ENCODE measurements at places on chromosomes 6 and 20.

GRCh38 chr6:13524801-13525508, 37.6 kb upstream of the GFOD1 start:
- peaks cover 2% of the 10 kb centered on the region for H3K27me3 ChIP-seq
- no peaks in the 10 kb centered on the region for H3K36me3 ChIP-seq
- no peak for DNase-seq
- H3K4me1 ChIP-seq = peaks cover 5% of the 10 kb centered on the region
- H3K27ac ChIP-seq = no peak overlapping the region

DNA sequence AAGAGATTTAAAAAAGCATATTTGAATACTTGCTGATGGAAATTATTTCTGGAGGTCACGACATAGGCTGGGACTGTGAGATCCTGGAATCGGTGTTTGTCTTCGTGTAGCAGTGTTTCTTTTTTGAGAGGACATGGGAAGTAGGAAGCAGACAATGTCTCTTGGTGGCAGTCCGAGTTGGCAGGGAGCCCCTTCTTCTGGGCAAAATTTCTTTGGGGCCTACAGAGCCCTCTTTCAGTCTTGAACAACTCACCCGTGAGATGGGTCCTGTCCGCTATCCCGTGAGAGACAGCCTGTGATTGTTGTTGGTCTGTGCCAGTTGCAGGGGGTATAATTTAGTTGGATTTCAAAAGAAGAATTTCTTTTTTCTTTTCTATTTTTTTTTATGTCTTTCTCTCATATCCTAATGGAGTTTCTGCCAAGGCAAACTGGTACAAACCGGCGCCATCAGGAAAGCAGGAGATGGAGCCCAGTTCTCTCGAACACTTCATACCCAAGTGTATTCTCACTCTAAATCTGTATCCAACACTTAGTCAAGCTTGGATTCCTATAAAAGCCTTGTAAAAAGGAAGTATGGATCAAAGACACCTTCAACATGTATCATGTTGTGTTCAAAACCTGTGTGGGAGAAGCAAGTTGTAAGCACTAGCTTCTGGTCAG, 785.1 kb downstream of the MAFB start:
- H3K27ac ChIP-seq = no peak overlapping the region
- H3K4me1 ChIP-seq = no peaks in the 10 kb centered on the region
- H3K4me3 ChIP-seq = no peak overlapping the region

DNA sequence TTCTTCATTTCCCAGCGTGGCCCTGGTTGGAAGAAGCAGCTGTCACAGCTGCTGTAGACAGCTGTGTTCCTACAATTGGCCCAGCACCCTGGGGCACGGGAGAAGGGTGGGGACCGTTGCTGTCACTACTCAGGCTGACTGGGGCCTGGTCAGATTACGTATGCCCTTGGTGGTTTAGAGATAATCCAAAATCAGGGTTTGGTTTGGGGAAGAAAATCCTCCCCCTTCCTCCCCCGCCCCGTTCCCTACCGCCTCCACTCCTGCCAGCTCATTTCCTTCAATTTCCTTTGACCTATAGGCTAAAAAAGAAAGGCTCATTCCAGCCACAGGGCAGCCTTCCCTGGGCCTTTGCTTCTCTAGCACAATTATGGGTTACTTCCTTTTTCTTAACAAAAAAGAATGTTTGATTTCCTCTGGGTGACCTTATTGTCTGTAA, 292.7 kb downstream of the ESR1 start:
- no peaks in the 10 kb centered on the region for H3K36me3 ChIP-seq
- no peak overlapping the region for H3K4me3 ChIP-seq
- DNase-seq = no peak
- no peaks in the 10 kb centered on the region for H3K4me1 ChIP-seq
- H3K27ac ChIP-seq = no peak overlapping the region

GRCh38 chr20:19940988-19941460, 76.1 kb upstream of the NAA20 start:
- no peak for DNase-seq
- H3K4me1 ChIP-seq = peaks cover 12% of the 10 kb centered on the region
- H3K27me3 ChIP-seq = peaks cover 30% of the 10 kb centered on the region
- no peak overlapping the region for H3K4me3 ChIP-seq
- no peak overlapping the region for H3K27ac ChIP-seq

DNA sequence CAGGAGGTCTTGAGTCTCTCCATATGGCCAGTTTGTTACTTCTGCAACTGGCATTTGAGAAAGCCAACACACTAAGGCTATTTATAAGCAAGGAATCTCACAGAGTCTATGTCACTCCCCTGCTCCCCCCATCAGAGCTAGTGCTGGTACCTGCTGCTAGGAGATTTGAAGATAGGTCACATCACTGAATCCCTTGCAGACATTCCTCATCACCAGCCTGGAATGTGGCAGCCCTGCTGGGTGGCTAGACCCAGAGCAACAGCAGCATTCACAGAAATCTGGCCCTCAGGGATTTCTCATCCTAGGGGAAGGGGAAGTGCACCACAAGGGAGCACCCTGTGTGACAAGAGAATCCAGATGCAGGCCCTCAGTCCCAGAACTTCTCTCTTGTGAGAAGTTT, 672.1 kb downstream of the HACE1 start:
- no peaks in the 10 kb centered on the region for H3K27me3 ChIP-seq
- DNase-seq = no peak
- H3K4me1 ChIP-seq = no peaks in the 10 kb centered on the region
- no peak overlapping the region for H3K27ac ChIP-seq
- no peak overlapping the region for H3K4me3 ChIP-seq

DNA sequence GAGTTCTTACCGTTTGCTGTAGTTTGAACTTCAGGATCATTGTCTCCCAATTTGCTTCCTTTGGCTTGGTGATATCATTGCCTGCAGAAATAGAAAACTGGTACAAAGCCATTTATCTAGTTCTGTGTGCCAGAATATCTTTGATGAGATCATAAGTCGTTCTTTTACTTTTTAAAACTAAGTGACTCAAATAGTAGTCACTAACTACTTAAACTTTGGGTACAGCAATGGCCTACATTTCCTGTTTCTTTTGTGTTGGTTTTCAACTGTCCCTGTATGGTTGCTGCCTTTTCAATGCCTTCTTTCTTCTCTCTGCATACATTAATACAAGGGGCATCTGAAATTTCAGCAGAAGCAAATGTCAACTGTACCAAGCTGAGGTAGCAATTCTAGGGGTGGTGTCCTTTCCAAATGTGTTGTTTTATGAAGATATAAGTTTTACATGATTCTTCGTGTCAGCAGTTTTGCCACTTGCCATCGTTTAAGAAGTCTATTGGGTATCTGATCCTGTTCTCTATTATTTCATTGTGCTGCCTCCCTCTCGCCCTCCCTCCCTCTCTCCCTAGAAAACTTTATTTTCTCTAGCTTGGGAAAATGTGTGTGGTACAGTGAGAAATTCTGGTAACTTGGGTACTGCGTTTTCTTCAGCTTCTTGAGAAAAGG, 238.5 kb downstream of the FARS2 start:
- H3K4me3 ChIP-seq = no peak overlapping the region
- H3K36me3 ChIP-seq = no peaks in the 10 kb centered on the region

GRCh38 chr20:63056236-63057170, 49.7 kb upstream of the BHLHE23 start:
- H3K4me3 ChIP-seq = no peak overlapping the region
- peaks cover 78% of the 10 kb centered on the region for H3K27me3 ChIP-seq
- H3K36me3 ChIP-seq = no peaks in the 10 kb centered on the region
- no peak overlapping the region for H3K27ac ChIP-seq

- H3K36me3 ChIP-seq = no peaks in the 10 kb centered on the region
- no peak for DNase-seq
- H3K4me1 ChIP-seq = no peaks in the 10 kb centered on the region
- H3K4me3 ChIP-seq = no peak overlapping the region
- no peaks in the 10 kb centered on the region for H3K27me3 ChIP-seq
These were observed 34.7 kb downstream of the FAM184A start for GRCh38 chr6:119043783-119044182.

- no peak overlapping the region for H3K4me3 ChIP-seq
- no peaks in the 10 kb centered on the region for H3K36me3 ChIP-seq
- no peak for DNase-seq
- H3K27me3 ChIP-seq = no peaks in the 10 kb centered on the region
These were observed 319.6 kb upstream of the QKI start for GRCh38 chr6:163094881-163095280.

DNA sequence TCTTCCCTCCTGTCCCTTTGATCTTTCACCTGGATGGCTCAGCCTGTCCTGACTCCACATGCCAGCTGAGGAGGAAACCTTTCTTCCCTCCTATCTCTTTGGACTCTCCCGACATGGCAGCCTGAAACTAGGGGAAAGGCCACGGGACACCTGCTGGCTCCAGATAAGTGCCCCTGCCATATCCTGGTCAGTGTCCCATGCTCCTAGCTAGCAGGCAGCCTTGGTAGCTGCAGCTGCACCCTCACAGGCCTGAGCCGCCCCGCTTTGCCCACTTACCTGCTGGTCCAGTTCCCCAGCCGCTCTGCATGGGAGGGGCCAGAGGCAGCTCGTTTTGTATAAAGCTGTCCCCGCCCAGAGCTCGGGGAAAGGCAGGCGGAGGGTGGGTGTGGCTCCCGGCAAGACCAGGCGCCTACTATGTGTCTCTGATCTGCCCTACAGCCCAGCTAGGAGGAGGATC, 7.4 kb upstream of the SLC52A3 start:
- no peak overlapping the region for H3K4me3 ChIP-seq
- DNase-seq = no peak
- H3K27me3 ChIP-seq = no peaks in the 10 kb centered on the region
- H3K27ac ChIP-seq = no peak overlapping the region
- H3K36me3 ChIP-seq = no peaks in the 10 kb centered on the region
- H3K4me1 ChIP-seq = no peaks in the 10 kb centered on the region

DNA sequence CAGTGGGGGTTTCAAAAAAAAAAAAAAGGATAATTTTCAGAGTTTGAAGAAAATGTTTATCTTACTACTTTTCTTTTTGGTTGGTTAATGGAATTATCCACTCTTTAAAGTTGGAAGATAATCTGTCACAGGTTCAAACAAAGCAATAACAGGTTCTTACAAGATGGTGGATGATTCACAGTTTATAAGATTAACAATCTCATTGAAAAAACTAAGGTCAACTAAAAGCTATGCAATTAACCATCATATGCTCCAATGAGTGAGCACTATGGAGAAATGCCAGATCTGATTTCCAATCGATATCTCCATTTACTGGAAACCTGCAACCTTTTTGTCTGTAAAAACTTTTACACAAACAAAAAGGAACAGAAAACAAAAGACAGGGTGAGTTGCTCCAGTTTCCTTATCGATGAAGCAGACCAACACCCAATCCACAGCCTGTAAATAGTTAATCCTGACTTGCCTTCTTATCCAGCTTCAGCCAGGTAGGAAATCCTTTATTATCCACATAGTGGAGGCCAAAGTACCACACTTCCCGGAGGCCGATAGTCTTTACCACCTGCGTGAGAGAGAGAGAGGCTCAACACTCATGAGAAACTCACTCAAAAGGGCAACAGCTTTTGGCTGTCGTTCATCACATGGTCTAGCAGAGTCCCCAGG, 32.4 kb downstream of the EZR start:
- H3K4me1 ChIP-seq = peaks cover 41% of the 10 kb centered on the region
- H3K4me3 ChIP-seq = no peak overlapping the region
- no peak overlapping the region for H3K27ac ChIP-seq
- H3K27me3 ChIP-seq = no peaks in the 10 kb centered on the region
- no peak for DNase-seq
- peaks cover 15% of the 10 kb centered on the region for H3K36me3 ChIP-seq

GRCh38 chr6:64012351-64013001, 376.9 kb downstream of the PHF3 start:
- H3K27ac ChIP-seq = no peak overlapping the region
- DNase-seq = no peak
- H3K4me3 ChIP-seq = no peak overlapping the region
- H3K36me3 ChIP-seq = no peaks in the 10 kb centered on the region

DNA sequence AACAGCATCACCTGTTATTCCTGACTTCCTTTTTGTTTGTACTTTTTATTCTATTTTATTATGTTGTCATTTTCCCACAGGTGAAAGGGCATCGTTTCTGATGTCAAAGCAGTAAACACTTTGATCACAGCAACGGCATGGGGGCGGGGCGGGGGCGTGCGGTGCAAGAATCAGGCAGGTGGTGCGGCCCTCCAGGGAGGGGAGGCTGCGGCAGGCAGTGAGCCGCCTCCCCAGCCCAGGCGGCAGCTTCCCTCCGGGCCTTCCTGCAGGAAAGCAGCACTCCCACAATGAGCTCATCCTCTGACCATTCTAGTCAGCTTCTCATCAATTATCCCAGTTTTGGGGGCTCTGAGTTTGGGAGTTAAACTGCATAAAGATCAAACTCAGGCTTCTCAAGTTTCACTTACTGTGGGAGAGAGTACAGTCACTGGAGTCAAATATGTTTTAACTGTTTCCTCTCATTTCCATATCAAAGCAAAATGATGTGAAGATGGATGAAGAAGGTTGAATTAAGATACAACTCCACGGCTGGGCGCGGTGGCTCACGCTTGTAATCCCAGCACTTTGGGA, 608.4 kb upstream of the AGPAT4 start:
- no peak for DNase-seq
- H3K27ac ChIP-seq = no peak overlapping the region
- no peak overlapping the region for H3K4me3 ChIP-seq

GRCh38 chr6:86010915-86011786, 368.5 kb upstream of the SYNCRIP start:
- H3K27ac ChIP-seq = no peak overlapping the region
- H3K4me3 ChIP-seq = no peak overlapping the region
- H3K36me3 ChIP-seq = no peaks in the 10 kb centered on the region
- no peaks in the 10 kb centered on the region for H3K27me3 ChIP-seq
- DNase-seq = no peak
- H3K4me1 ChIP-seq = no peaks in the 10 kb centered on the region

DNA sequence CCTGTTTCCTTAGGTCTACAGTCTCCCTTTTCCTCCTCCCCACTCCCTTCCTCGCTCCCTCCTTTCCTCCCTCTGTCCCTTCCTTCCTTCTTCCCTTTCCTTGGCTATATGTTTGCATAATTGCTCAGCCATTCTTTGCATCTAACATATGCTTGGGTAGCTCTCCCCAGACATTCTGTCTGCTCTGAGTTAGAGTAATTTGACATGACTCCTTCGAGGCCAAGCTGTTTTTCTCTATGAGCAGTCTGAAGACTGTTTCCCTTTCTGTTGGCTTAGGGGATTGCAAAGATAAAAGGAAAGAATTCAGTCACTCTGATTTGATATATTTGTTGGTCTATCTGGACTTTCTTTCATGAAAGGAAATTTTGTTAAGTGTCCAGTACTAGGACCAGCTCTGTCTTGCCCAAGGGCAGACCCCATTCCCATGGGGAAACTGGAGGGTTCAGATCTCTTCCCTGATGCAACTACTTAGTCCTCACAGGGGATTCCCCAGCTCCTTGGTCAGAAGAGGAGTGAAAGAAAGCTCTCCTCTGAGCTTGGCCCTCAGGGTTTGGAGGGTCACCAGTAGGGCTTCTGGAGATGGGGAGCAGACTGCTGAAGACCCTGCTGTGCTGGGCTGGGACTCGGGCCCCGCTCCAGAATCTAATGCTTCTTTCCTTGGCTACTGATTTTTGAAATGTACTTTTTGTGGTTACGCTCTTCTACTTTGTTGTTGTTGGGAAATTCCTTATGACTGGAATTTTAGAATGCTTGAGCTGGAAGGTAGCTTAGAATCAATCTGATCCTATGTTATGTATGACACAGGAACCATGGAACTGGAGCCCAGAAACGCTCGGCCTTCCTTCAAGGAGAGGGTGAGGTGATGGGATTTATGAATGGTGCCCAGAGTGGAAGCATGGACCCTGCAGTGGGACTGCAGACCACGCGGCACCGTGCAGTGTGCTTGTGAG, 63.7 kb upstream of the SLC22A23 start:
- no peaks in the 10 kb centered on the region for H3K4me1 ChIP-seq
- H3K27ac ChIP-seq = no peak overlapping the region
- no peak overlapping the region for H3K4me3 ChIP-seq
- H3K27me3 ChIP-seq = peaks cover 32% of the 10 kb centered on the region
- no peak for DNase-seq
